Calu3 (cell line): ENCODE measurements at places on chromosomes 11 and 22.

- peak; percentile 87 for DNase-seq
Observed at GRCh38 chr11:65180877-65181568, 705 bp upstream of the CAPN1 start.

DNA sequence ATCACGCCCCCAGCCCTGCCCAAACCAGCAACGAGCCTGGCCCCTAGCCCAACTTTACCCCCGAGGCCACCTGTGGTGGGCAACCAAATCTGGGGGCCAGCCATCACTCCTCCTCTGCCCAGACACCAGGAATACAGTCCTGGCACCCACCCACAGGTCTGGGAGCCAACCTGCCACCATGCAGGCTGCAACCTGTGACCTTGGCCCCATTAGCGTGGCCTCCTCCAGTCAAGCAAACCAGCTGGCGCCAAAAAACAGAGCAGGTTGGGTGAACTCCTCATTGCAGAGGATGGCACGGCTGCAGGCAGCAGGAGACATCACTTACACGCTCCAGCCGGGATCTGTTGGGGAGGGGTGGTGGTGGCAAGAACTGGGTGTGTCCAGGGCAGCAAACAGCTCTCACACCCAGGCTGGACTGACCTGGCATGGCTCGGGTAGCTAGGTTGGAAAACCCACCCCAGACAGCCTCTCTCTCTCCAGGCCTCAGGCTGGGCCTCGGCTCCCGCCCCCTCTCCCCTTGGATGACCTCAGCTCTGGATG, 65.5 kb upstream of the TCF20 start:
- no peak for DNase-seq

DNA sequence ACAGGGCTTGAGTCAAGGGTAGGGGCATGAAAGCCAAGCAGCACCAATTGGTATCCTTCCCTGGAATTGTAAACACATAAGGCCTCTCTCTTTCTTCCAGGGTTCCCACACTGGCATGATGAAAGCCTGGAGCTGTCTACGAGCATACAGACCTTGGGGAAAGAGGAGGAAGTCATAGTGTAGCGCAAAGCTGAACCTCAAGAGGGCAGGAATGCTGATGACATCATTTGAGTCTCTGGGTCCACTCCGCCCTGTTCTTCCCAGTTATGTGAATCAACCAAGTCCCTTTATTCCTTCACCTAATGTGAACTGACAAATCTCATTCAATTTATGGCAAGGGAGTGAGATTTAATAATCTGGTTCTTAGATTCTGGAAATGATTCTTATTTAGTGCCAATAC, 266.4 kb upstream of the NCAM1 start:
- no peak for DNase-seq

DNA sequence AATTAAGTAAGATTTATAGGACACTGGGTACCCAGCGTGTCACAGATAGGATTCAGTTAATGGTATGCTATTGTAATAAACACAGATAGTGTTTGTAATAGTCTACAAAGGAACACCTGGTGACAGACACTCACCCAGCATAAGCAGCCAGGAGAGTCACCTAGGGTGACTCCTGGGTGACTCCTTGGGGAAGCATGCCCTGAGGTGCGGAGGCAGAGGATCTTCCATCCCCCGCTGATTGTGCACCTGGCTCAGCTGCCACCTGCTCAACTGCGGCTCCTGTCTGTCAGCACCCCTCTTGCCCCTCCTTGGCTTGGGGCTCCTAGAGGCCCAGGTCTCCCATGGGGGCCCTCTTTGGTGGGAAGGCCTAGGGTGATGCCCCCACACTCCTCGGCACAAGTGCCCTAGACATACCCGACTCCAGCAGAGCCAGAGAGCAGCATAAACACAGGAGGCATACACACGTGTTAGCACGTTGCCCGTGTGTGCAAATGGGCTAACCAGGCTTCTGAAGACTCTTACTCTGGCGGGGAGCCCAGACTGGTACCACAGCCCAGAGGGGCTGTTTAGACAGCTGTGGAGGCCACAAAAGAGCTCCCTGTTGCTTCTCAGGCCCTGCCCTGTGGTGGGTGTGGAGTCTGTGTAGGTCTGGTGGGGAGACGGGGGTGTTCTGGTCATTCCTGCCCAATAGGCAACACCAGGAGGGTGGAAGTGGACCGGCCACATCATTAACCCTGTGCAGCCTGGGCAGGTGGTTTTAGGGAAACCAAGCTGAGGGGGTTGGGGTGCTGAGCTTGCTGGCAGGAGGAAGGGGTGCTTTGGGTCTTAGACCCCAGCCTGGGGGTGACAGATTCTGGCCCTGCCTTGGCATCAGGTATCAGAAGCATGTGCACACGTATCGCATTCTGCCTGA, 3.0 kb downstream of the INPPL1 start:
- DNase-seq, result no peak

DNA sequence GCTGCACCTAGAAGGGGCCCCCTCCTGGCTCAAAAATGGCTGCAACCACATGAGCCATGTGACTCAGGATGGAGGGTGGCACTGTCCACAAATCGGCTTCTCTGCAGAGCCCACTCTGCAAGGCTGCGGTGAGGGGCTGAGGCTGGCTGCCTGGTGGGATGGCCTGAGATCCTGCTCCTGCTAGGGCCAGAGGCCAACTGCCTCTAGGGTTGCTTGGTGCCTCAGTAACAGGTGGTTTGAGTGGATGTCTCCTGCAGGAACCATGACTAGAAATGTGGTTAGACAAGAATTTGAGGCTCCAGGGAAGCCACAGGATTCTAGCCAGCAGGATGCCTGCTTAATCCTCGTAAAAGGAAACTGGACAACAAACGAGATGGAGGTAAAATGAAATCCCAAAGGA, 17.1 kb downstream of the PATZ1 start:
- no peak for DNase-seq
